ENCODE measurements at places on chromosomes 6 and 20. TPM values are rescaled to one million over a fixed set of nuclear protein-coding genes. Genes with fewer than 3 reads are reported as not detected.

- no peak overlapping the region for H3K27ac ChIP-seq
- no peaks in the 10 kb centered on the region for H3K36me3 ChIP-seq
Observed at GRCh38 chr6:33765368-33765767, 18.7 kb upstream of the IP6K3 start.

DNA sequence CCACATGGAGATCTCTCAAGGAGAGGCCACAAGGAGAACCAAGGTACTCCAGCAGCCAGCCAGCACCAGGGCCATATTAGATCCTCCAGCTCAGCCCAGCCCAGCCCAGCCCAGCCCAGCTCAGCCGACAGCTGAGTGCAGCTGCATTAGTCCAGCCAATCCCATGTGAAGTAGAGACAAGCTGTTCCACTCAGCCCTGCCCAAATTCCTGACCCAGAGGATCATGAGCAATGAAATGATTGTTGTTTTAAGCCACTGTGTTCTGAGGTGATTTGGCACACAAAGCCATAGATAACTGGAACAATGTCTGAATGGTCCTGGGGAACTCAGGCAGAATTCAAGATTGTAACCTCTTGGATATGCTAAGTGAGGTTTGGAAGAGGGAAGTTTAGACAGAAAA is 59.5 kb upstream of the BMP2 start:
- no peak for DNase-seq
- H3K4me1 ChIP-seq: no peaks in the 10 kb centered on the region
- H3K27me3 ChIP-seq: no peaks in the 10 kb centered on the region
- no peak overlapping the region for H3K27ac ChIP-seq
- H3K4me3 ChIP-seq: no peak overlapping the region

GRCh38 chr20:23244916-23245552 is 105.6 kb upstream of the NXT1 start:
- H3K4me3 ChIP-seq: no peak overlapping the region
- no peaks in the 10 kb centered on the region for H3K4me1 ChIP-seq
- no peak for DNase-seq
- H3K36me3 ChIP-seq: no peaks in the 10 kb centered on the region
- peak overlapping the region; percentile 9 for H3K27ac ChIP-seq

GRCh38 chr20:8151372-8151771 is 19.3 kb downstream of the PLCB1 start:
- no peak overlapping the region for H3K4me3 ChIP-seq
- H3K27ac ChIP-seq: no peak overlapping the region
- H3K36me3 ChIP-seq: no peaks in the 10 kb centered on the region
- no peak for DNase-seq

The SLC17A3 gene
- not detected for total RNA-seq

The TPBG gene
- total RNA-seq: 21.4 TPM

The SLC35A1 gene
- 15.7 TPM for total RNA-seq

The HLA-DQB1 gene
- 0.23 TPM for total RNA-seq
